NCI-H82 (cell line): ENCODE measurements at places on chromosomes 12 and 14.
A peak's percentile ranks its signal among the peaks of the same experiment; 100 is the strongest.

DNA sequence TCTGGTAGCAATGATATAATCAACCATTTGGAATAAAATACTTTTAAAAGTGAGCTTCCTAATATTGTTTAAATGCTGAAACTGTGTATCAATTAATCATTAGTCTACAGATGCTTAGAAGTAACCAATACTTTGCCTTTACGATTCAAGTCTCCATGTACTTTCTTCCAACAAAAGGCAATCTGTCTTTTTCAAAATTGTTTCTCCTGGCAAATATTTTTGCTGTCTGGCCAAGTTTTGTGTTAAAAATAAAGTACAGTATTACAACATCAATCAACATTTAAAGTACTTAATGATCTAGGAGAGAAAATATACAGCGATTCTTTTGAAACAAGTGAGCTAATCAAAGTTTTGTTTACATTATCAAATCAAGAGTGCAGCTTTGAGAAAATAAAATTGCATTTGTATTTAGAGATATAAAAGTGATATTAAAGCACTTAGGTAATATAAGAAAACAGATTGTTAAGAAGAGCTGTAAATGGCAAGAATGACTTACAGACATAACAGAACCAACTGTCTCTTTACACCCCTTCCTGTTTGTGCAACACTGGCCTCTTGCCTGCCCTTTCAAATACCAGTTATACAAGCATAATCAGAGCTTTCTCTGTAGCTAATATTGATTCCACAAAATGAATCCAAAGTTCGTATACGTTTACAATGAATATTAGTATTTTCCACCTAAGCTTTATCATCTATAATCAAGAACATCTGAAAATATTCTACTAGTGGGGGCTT is 38.2 kb upstream of the FBLN5 start:
- no peak for DNase-seq

DNA sequence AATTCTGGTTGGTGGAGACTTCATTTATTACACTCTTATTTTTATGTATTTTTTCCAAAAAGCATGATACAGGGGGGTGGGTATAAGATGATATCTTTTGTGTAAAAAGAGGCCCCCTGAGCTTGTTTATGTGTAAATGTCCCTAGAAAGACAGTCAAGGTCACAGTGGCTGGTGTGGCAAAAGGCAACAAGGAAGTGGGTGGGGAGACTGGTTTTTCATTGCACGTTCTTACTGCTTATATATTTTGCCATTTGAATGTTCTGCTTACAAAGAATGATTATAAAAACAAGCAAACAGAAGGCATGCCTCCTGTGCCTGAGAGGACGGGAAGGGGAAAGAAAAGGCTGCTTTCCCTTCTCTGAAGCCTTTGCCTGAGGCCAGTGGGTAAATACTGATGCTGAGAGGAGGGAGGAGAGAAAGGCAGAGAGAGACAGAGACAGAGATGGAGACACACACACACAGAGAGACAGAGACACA is 24.1 kb upstream of the ADIPOR2 start:
- no peak for DNase-seq

DNA sequence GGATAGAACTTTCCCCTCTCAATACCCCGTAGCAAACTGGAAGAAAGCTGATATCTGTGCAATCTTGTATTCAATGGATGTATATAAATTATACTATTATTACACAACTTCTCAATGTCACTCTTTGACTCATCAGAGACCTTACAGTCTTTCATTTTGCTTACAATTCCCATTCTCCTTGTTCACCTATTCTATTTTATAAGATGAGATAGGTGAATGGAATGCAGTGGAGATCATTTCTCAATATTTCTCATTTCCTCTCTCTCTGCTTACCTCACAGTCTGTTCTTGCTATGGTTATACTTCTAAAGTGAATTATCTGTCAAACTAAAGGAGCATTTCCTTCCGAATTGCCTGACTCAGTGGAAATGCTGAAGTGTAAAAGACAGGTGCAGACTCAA is 14.9 kb downstream of the FOXA1 start:
- DNase-seq, result no peak

- DNase-seq, result peak; percentile 75
Observed at GRCh38 chr12:54439521-54440255, 20.6 kb upstream of the ITGA5 start.

GRCh38 chr12:117552971-117553370 is 191.5 kb upstream of the NOS1 start:
- DNase-seq, result peak; percentile 74

DNA sequence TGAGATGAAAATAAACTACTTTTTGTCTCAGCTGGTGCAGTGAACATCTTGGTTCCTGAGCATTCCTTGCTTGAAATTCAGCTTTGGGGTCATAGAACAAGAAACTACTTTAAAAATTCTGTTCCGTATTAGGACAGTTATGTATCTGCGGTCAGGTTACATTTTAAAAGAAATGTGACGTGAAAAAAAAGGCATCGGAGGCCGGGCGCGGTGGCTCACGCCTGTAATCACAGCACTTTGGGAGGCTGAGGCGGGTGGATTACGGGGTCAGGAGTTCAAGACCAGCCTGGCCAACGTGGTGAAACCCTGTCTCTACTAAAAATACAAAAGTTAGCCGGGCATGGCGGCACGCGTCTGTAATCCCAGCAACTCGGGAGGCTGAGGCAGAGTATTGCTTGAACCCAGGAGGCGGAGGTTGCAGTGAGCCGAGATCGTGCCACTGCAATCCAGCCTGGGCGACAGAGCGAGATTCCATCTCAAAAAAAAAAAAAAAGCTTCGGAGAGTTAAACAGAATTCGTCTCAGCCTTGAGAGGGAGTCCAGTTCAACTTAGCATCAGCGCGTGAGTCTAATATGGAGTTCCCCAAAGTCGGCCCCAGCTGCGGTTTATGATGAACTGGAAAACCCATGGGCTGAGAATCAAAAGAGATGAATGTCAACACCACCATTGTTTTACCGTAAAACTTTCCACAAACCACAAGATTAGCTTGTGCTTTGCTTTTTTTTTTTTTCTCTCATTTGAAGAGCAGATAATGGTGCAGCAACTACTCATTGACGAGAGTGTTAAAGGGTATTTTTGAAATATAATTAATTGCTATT is 2.1 kb upstream of the SLC2A13 start:
- no peak for DNase-seq

- no peak for DNase-seq
Observed at GRCh38 chr12:50218386-50218785, 51.2 kb upstream of the CERS5 start.
